Right atrium auricular region (tissue), 2 donors: ENCODE measurements at places on chromosomes 1 and 21. TPM values are rescaled to one million over a fixed set of nuclear protein-coding genes. Genes with fewer than 3 reads are reported as not detected.

DNA sequence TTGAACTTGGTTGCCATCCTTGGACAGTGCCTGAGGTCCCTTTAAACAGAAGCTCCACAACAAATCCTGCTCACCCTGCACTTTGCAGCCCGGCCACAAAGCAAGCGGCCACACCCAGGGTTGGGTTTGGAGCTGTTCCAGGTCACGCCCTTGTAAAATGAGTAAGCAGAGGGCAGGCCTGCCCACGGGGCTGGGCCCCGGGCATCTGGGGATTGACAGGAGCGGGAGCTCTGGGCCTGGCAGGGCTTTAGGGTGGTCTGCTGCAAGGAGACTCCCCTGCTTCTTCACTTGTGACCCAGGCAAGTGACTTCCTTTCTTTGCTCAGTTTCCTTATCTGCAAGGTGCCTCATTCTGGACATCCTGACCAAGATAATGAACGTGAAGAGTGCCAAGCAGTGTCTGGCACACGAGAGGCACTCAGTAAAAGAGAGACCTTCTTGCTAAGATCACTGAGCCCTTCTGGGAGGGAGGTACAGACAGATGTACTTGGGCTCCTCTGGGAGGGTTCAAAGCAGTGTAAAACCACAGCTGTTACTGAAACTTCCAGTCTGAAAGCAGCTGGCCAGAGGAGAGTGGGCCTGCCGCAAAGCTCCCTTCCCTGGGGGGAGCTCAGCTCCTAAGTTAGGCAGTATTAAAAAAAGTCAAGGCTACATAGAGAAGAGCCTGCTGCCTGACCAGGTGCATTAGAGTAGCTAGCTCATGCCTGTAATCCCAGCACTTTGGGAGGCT is 2.6 kb downstream of the E2F2 start:
- no peak overlapping the region for H3K27ac ChIP-seq
- DNase-seq: peak; percentile 87
- no peaks in the 10 kb centered on the region for H3K27me3 ChIP-seq
- H3K36me3 ChIP-seq: no peaks in the 10 kb centered on the region
- H3K4me3 ChIP-seq: no peak overlapping the region

DNA sequence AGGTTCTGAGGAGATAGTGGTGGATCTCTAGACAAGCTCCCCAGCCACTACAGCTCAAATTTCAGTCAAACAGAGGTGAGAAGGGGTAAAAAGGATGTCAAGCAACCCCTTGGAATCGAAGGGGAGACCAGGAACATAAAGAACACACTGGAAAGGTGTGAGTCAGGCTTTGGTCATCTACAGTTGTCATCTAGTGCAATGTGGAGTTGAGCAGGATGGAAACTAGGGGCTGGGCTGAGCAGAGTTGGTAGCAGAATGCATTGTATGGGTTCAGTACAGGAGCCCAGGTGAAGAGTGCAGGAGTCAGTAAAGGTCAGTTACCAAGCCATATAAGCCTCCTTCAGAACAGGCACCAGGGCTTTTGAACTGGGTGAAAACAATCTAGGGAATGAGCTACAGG is 52.7 kb upstream of the VAV3 start:
- no peak overlapping the region for H3K4me3 ChIP-seq
- peaks cover 14% of the 10 kb centered on the region for H3K4me1 ChIP-seq
- H3K36me3 ChIP-seq: no peaks in the 10 kb centered on the region
- no peaks in the 10 kb centered on the region for H3K27me3 ChIP-seq

ELF3 gene
- not detected for total RNA-seq

GRCh38 chr1:21702780-21703179 is 33.6 kb upstream of the RAP1GAP start:
- H3K4me3 ChIP-seq: no peak overlapping the region
- DNase-seq: no peak
- no peaks in the 10 kb centered on the region for H3K27me3 ChIP-seq
- H3K4me1 ChIP-seq: no peaks in the 10 kb centered on the region
- H3K36me3 ChIP-seq: peaks cover 56% of the 10 kb centered on the region

GRCh38 chr1:178870221-178870620 is 656 bp downstream of the ANGPTL1 start:
- no peak for DNase-seq
- peak overlapping the region; percentile 22 for H3K27ac ChIP-seq
- H3K4me3 ChIP-seq: peak overlapping the region; percentile 14
- peaks cover 12% of the 10 kb centered on the region for H3K4me1 ChIP-seq
- no peaks in the 10 kb centered on the region for H3K36me3 ChIP-seq

GRCh38 chr1:43370564-43370963 is 2.8 kb upstream of the ELOVL1 start:
- H3K4me3 ChIP-seq: no peak overlapping the region
- no peaks in the 10 kb centered on the region for H3K4me1 ChIP-seq
- H3K36me3 ChIP-seq: no peaks in the 10 kb centered on the region
- no peak overlapping the region for H3K27ac ChIP-seq
- no peak for DNase-seq

DNA sequence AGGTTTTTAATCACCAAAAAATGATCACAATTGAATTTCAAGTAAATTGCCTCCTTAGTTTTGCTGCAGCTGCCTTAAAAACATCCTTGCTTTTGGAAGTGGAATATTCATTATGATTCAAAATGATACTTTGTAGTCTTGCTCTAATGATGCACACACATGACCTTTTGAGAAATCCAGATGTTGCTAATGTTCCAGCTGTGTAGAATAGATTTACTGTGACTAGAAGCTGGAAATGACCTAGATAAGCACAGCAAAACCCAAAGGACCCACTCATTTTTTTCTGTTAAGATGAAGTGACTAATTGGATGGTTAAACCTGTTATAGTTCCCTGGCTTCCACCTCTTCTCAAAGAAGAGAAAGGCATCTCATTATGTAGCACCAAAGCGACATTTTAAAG is 64.6 kb upstream of the RALGPS2 start:
- DNase-seq: no peak
- no peaks in the 10 kb centered on the region for H3K36me3 ChIP-seq
- H3K27me3 ChIP-seq: no peaks in the 10 kb centered on the region
- H3K4me1 ChIP-seq: no peaks in the 10 kb centered on the region

SLC35E2B gene
- total RNA-seq: 18.4 TPM

COL9A2 gene
- 0.59 TPM for total RNA-seq

DNA sequence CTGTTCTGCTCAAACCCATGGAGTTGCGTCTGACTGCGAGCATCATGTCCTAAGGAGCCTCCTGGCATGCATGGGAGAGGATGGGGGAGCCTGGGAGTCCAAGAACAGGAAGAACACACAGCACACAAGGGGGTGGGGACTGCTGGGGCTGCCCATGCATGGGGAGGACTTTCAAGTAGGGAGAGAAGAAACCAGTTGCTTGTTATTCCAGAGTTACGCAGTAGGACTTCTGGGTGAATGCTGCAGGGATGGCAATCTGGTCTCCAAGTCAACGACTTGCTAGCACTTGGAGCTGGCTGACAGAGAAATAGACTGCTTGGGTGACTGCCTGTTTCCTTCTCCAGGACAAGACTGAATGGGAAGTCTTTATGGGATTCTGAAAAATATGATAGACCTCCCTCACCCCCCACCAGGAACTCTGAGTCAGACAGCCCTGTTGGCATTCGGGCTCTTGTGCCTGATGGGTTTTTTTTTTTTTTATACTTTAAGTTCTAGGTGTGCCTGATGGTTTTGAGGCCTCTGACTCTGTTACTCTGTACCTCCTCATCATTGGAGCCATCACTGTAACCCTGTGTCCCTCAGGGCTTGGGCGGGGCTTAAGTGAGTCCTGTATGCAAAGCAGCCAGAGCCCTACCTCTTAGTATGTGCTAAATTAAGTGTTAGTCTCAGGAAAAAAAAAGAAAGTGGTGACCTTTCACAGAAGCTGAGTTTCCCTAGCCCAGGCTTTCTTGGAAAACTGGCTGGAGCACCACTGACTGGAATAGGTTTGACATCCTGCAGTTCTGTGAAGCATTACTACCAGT is 30.3 kb downstream of the MAP3K21 start:
- H3K4me1 ChIP-seq: no peaks in the 10 kb centered on the region
- H3K27ac ChIP-seq: no peak overlapping the region
- no peaks in the 10 kb centered on the region for H3K27me3 ChIP-seq
- DNase-seq: no peak
- H3K4me3 ChIP-seq: no peak overlapping the region

DNA sequence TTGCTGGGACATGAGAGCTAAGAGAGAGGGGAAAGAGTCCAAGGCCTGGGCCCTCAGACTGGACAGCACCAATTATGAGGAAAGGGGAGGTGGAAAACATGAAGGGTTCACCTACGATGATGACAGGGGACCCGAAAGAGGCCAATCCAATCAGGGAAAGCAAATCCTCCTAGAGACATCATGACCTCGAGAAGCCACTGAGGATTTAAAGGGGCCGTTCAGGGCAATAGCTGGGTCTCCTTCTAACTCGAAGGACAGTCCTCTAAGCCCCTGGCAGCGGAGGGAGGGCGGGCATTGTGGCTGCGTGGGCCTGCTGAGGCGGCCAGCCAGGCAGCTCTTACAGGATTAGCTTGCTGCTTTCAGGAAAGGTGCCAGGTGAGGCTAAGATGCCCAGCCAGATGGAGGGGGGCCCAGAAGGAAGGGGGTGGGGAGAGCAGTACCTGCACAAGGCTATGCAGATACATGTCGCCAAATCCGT is 7.4 kb downstream of the MEF2D start:
- no peak for DNase-seq
- peak overlapping the region; percentile 13 for H3K4me3 ChIP-seq
- peak overlapping the region; percentile 100 for H3K27ac ChIP-seq
- H3K27me3 ChIP-seq: no peaks in the 10 kb centered on the region
- peaks cover 15% of the 10 kb centered on the region for H3K4me1 ChIP-seq

DNA sequence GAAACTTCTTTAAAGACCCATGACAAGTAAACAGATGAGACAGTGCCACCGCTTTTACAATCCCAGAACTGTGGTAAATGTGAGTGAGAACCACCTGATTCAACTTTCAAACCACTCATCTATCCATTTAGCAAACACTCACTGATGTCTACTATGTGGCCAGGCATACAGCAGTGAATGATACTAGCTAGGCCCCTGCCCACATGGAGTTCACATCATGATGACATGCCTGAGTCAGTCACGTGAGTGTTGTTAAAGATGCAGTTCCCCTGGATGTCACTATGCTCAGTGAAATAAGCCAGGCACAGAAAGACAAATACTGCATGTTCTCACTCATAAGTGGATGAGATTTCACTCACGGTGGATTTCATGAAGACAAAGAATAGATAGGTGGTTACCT is 28.4 kb downstream of the STX6 start:
- H3K4me1 ChIP-seq: no peaks in the 10 kb centered on the region
- no peaks in the 10 kb centered on the region for H3K27me3 ChIP-seq
- no peak for DNase-seq
- no peak overlapping the region for H3K27ac ChIP-seq
- H3K36me3 ChIP-seq: peaks cover 16% of the 10 kb centered on the region

GRCh38 chr1:192852001-192852947 is 43.4 kb downstream of the RGS2 start:
- DNase-seq: no peak
- no peaks in the 10 kb centered on the region for H3K4me1 ChIP-seq
- H3K27me3 ChIP-seq: no peaks in the 10 kb centered on the region
- no peak overlapping the region for H3K4me3 ChIP-seq
- no peaks in the 10 kb centered on the region for H3K36me3 ChIP-seq

FASLG gene
- total RNA-seq: not detected

- H3K36me3 ChIP-seq: no peaks in the 10 kb centered on the region
- no peaks in the 10 kb centered on the region for H3K4me1 ChIP-seq
- no peaks in the 10 kb centered on the region for H3K27me3 ChIP-seq
- no peak for DNase-seq
These were observed 330.9 kb downstream of the S1PR1 start for GRCh38 chr1:101567582-101568189.

NEK2 gene
- total RNA-seq: 2.2 TPM

FGR gene
- total RNA-seq: 19.8 TPM

DNA sequence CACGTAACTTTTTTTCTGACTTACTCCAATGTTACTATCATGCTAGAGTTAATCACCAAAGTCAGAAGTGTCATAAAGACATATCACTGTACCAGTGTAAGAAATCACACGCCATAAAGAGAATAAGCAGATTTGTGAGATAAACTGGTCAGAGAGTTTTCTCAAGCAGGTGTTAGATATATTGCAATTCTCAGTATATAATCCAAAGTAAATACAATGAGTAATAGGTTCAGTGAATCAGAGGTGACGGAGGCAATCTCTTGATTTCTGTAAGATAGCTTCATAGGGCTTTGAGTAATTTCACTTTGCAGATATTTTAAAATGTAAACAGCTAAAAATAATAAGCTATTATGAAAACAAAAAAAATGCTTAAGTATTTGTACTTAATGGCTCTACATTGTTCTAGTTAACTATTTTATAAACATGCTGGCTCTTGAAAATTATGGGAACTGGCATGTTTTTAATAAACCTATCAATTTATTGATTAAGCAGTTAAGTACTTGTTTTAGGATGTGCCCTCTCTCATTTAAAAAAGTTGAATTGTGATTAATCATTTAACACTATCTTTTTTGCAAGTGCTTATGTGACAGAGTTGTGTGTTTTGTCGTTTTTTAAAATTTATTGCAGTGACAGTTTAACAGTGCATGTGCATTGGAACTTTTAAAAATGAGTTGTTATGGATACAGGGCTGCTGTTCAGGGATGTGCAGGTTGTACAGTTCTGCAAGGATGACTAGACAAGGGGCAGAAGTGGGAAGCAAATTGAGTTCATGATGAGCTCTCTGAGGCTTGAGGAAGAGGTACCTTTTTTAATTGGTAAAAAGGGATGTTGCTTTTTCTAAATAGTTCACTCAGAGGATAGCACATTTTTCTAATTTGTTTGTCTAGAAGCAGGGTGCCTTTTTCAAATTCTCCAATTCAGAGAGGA is 119.1 kb downstream of the USP25 start:
- no peak overlapping the region for H3K4me3 ChIP-seq
- H3K36me3 ChIP-seq: no peaks in the 10 kb centered on the region
- no peaks in the 10 kb centered on the region for H3K27me3 ChIP-seq
- no peak overlapping the region for H3K27ac ChIP-seq
- DNase-seq: no peak

HMGCS2 gene
- total RNA-seq: 43.8 TPM

- no peak for DNase-seq
- no peaks in the 10 kb centered on the region for H3K4me1 ChIP-seq
- no peaks in the 10 kb centered on the region for H3K27me3 ChIP-seq
- H3K36me3 ChIP-seq: no peaks in the 10 kb centered on the region
- no peak overlapping the region for H3K4me3 ChIP-seq
These were observed 240.9 kb upstream of the CAMK1G start for GRCh38 chr1:209342441-209343175.

TCEANC2 gene
- total RNA-seq: 5.6 TPM

S1PR1 gene
- 92.2 TPM for total RNA-seq

DCLRE1B gene
- total RNA-seq: 1.4 TPM

KCNJ9 gene
- total RNA-seq: not detected
